ENCODE measurements at places on chromosomes 11 and 22. TPM values are rescaled to one million over a fixed set of nuclear protein-coding genes. Genes with fewer than 3 reads are reported as not detected.

Gene AMOTL1
- 0.73 TPM for total RNA-seq

Gene MS4A7
- not detected for total RNA-seq

Gene SLC6A5
- total RNA-seq: not detected

Gene MISFA
- total RNA-seq: 0.43 TPM

Gene CRYBA4
- not detected for total RNA-seq

Gene CBLIF
- total RNA-seq: not detected

Gene POU2AF2
- not detected for total RNA-seq

Gene C22orf15
- 0.11 TPM for total RNA-seq

Gene XKR3
- total RNA-seq: not detected

Gene FAM89B
- 32.0 TPM for total RNA-seq

Gene JAML
- 153 TPM for total RNA-seq

Gene RASGRP2
- total RNA-seq: 2.9 TPM

Gene ROBO4
- not detected for total RNA-seq

Gene POLD4
- 16.4 TPM for total RNA-seq

Gene TYR
- total RNA-seq: not detected

Gene PELI3
- total RNA-seq: 7.8 TPM

Gene BRSK2
- total RNA-seq: 0.94 TPM

Gene NXPE1
- not detected for total RNA-seq

Gene SCO2
- 14.2 TPM for total RNA-seq

Gene SGSM1
- 0.05 TPM for total RNA-seq

Gene OR56A4
- total RNA-seq: not detected

Gene TUBA8
- 3.9 TPM for total RNA-seq

Gene IFITM10
- total RNA-seq: 0.53 TPM

Gene MS4A15
- not detected for total RNA-seq

Gene SPI1
- 1.1 TPM for total RNA-seq

Gene SCGB1A1
- 0.87 TPM for total RNA-seq

Gene VWCE
- 21.0 TPM for total RNA-seq
